Fibroblast of skin of left quadriceps (primary cell): ENCODE measurements at places on chromosomes 4 and X.

DNA sequence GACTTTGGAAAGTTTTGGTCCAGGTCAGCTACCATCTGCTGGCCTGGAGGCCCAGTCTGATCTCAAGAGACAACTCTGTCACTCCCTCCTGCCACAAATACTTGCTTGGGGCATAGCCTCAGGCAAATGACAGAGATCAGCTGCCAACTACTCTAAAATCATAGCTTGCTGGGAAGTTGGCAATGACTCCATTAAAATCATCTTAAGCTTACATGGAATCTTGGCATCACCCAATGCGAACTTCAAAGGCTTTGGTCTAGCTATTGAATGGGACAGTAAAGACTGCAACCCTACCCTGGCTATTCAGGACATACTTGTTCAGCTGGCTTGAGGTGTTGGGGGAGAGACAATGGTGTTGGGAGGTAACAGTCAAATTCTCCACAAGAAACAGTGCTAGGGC, 7.0 kb upstream of the USO1 start:
- no peak for DNase-seq

GRCh38 chrX:18203631-18204030, 17.1 kb downstream of the BEND2 start:
- DNase-seq: no peak

- DNase-seq: no peak
Observed at GRCh38 chr4:122619611-122620010, 1.3 kb downstream of the IL21 start.

DNA sequence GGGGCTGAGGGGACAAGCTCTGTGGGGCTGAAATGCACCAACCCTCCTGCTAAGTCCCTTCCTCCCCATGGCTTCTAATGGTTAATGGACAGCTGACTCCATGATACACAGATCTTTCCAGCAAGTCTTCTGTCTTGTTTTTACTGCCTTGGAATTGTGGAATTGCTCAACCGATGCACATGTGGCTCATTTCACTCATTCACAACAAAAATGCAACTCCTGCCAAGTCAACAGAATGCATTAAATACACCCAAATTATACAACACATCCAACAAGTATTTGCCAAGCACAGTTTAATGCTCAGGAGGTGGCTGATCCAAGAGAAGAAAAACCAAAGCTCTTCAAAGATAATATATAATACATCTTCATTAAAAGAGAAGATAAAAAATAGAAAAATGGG, 61.9 kb upstream of the PAGE4 start:
- DNase-seq: no peak

DNA sequence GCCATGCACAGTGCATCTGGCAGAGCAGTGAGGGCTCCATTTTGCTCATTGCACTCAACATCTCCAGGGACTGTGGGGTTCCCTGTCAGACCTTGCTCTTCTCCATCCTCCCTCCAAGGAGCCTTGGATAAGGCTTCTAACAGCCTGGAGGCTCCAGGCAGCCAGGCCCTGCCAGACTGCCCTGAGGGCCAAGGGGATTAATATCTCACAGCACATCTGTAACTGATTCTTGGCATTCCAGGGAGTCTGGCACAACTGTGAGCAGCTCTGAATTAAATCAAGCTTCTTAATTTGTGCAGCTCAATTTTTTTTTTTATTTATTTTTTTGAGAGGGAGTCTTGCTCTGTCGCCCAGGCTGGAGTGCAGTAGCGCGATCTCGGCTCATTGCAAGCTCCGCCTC, 224.5 kb upstream of the PGRMC2 start:
- peak; percentile 43 for DNase-seq

- DNase-seq: no peak
Observed at GRCh38 chr4:113325876-113326615, 276.6 kb downstream of the ANK2 start.

- no peak for DNase-seq
Observed at GRCh38 chr4:7503559-7504249, 69.0 kb upstream of the PSAPL1 start.

- no peak for DNase-seq
Observed at GRCh38 chrX:110139172-110139571, 136.3 kb downstream of the TMEM164 start.

- DNase-seq: peak; percentile 14
Observed at GRCh38 chr4:120010646-120011045, 56.0 kb downstream of the MAD2L1 start.

DNA sequence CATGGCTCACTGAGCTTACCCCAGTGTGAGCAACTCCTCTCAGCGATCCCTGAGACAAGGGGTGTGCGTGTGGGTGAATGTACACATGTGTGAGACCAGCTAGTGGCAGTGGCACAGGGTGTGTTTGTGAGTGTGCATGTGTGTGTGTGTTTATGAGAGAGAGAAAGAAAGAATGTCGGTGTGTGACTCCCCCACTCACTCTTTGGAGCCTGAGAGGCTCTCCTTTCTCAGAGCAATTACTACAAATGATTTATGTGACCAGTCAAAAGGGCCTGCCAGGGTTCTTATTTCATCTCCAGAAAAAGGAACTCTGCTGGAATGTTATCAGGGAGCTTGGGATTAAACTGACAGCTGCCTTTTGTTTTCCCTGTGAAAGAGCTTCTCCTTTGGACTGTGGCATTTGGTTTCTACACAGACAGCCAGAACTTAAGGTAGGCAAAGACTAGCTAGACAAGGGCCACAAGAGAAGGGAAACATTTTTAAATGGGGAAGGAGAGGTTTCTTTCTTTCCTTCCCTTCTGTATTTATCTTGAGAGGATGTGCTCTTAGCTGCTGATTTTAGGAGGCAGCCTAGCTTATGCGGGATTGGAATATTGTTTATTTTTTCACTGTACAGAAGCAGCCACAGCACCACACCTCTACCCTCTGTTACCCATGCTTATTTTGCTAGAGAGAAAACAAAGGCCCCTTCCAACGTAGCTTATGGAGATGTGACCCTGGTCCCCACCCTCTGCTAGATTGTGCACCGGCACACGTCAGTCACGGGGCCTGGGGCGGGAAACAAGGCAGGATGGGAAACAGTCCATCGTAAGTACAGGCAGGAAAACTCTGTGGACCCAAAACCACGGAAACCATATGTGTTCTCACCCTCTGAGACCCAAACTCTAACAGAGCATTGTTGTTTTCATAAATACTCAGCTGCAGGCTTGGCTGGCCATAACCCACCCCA, 143.5 kb downstream of the MGST2 start:
- peak; percentile 38 for DNase-seq

DNA sequence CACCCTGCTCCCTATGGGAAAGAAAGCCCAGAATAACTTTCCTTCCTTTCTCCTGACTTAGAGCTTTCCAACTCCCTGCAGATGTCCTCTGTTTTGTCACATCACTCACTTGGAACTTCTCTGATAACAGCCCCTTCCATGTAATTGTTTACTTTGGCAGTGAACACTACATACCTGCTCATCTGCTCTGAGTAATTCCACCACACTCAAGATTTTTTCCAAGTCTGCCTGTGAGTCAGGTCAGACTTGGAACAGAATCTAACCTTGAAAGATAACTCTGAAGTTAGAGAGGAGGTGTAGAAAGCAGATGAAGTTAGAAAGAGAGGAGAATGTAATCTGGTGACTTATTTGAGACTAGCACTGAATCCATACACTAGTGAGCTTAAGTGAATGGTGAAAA, 7.4 kb downstream of the MAGEB10 start:
- peak; percentile 1 for DNase-seq

GRCh38 chrX:1401611-1402430, 9.9 kb upstream of the SLC25A6 start:
- DNase-seq: no peak

GRCh38 chrX:135977611-135978010, 3.8 kb upstream of the MMGT1 start:
- DNase-seq: no peak

GRCh38 chr4:172105918-172106317, 292.7 kb downstream of the GALNTL6 start:
- no peak for DNase-seq

DNA sequence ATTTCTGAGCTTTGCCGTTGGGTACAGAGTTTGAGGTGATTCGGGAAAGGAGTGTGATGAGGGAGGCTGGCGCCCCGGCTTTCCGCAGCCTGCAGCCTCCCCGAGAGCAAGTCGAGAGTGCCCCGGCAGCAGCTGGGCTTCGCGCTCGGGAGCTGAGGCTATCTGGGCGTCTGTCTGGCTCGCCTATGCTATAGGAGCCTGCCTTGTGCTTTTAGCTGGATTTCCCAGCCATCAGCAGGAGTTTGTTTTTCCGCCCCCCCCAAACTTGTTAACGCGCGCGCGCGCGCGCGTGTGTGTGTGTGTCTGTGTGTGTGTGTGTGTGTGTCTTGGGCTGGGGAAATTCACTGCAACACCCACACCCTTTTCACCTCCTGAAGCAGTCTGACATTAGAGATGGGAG, 765 bp upstream of the DGKK start:
- DNase-seq: no peak

GRCh38 chrX:24276015-24276414, 37.9 kb downstream of the SUPT20HL2 start:
- DNase-seq: no peak

DNA sequence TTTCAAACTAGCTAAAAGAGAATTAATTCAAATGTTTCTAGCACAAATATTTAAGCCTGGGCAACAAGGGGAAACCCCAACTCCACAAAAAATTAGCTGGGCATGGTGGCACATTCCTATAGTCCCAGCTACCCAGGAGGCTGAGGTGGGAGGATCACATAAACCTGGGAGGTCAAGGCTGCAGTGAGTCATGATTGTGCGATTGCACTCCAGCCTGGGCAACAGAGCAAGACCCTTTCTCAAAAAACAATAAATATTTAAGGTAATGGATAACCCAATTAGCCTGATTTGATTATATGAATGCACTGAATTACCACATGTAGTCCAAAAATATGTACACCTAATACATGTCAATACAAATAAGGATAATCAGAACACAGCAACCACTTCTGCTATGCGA, 14.3 kb downstream of the RCHY1 start:
- no peak for DNase-seq

DNA sequence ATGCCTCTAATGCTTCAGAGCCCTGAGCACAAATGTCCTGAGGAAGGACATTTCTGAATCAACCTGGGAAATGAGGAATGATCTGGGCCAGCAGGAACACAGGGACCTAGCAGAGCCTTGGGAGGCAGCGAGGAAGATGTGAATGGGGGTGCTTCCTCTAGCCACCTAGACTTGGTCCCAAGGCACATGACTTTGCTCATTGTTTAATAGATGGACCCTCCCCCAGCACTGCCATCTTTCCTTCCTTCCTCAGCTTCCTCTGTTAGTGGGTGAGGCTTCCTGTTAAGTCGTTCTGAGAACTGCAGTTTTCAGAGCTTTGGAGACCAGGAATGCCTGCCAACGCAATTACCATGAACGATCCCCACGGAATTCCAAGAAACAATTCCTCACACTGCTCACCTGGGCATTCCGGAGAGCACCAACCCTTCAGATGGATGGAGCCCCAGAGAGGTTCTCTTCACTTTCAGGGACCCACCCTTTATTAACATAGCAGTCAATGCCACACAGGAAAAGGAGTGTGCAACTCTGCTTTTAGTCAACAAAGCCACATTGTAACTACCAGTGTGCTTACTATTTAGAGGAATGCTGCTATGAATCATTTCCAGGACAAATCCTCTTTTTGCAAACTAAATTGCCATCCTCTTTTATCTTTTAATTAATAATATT, 48.5 kb upstream of the STIM2 start:
- DNase-seq: no peak

DNA sequence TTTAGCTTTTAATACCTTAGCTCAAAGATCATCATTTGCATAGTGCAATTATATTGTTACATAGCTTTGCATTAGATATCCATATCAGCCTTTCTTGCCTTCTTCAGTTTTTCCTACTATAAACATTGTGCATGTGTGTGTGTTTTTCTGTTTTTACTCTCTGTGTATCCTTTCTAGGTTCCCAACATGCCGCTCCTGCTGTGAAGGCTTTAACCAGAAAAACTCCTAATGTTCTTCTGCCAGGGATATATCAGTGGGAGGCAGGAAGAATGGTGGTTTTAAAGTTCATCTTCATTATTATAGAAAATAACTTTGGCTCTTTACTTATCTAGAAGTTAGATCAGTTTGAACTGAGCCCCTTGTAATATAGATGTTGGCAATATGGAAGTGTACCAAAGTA, 61.2 kb downstream of the CPE start:
- DNase-seq: no peak

GRCh38 chr4:71130827-71131603, 137.6 kb downstream of the DCK start:
- peak; percentile 46 for DNase-seq

- no peak for DNase-seq
Observed at GRCh38 chrX:120294651-120295050, 16.6 kb downstream of the TMEM255A start.

DNA sequence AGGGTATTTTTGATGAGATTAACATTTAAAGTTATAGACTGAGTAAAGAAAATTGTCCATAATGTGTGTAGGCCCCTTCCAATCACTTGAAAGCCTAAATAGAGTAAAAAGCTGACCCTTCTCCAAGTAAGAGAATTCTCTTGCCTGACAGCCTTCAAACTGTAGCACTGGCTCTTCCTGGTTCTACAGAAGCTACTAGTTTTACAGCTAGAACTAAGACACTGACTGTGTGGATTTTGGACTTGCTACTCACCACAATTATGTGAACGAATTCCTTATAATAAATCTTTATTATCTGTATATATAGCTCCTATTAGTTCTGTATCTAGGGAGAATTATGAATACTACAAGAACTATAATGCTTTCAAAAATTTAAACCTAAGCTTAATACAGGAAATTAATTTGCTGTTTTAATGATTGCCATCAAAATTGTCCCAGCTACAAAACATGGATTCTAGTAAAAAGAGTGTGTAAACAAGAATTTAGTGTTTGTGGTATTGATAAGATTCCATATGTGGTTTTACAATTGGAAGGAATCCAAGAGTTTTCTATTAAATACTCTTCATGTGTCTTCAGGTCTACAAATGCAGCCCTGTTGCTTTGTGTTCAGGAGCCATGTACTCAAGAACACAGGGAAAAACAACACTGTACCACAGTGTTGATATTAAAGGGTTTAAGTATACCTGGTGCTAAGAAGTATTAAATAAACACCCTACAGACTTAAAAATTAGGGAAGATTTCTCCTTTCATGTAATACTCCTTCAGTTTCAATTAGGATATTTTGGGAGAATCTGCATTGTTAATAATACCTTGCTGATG, 366.5 kb downstream of the CXXC4 start:
- DNase-seq: no peak

- no peak for DNase-seq
Observed at GRCh38 chr4:159209249-159209648, 106.4 kb downstream of the RAPGEF2 start.

DNA sequence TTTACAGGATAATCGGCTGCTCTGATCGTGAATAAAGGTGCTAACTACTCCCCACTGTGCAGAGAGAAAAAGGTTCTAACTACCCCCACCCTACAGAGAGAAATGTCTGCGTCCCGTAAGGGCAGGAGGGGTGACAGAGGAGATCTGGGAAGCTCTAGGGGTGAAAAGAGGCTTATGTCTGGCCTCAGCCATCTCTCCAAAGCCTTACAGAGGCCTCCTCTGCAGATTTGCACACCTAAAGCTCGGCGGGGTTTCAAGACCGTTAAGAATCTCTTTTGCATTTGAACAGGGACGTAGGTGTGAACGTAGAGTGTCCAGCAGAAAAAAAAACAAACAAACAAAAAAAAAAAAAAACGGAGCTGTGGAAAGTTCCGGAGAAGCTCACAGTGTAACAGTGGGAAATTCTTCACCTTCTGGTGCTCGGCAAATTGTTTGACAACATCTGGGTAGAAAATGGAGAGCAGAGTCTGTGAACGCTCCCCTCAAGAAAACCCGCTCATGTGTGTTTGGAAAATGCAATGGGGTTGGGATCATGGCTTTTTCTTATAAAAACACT, 161.0 kb downstream of the SHOX start:
- no peak for DNase-seq

- no peak for DNase-seq
Observed at GRCh38 chr4:186072516-186072915, 3.6 kb downstream of the TLR3 start.

- peak; percentile 27 for DNase-seq
Observed at GRCh38 chr4:185039508-185040273, 21.4 kb downstream of the HELT start.
